Activated CD8-positive, alpha-beta memory T cell treated with anti-CD3 and anti-CD28 coated beads, Interleukin-2, amount 50 U/mL, for 4 hours (primary cell): ENCODE measurements at places on chromosomes 2 and 18.

DNA sequence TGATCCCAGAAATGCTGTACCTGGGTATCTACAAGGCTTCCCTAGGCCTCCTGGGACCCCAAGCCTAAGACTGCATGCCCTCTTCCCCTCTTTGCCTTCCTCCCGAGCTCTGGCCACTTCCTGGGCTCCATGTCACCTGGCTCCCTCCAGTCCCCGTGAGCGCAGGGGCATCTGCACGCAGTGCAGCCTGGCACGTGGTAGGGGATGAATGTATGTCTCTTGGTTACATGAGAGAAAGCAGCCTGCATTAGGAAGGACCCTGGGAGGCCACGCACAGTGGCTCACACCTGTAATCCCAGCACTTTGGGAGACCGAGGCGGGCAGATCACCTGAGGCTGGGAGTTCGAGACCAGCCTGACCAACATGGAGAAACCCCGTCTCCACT, 15.8 kb downstream of the PASK start:
- no peak for DNase-seq

GRCh38 chr2:101538076-101538475, 63.2 kb upstream of the RFX8 start:
- no peak for DNase-seq

GRCh38 chr2:28608500-28609424, 112.9 kb downstream of the PLB1 start:
- DNase-seq, result no peak

GRCh38 chr2:156321243-156321904, 11.1 kb downstream of the NR4A2 start:
- DNase-seq, result peak; percentile 46

DNA sequence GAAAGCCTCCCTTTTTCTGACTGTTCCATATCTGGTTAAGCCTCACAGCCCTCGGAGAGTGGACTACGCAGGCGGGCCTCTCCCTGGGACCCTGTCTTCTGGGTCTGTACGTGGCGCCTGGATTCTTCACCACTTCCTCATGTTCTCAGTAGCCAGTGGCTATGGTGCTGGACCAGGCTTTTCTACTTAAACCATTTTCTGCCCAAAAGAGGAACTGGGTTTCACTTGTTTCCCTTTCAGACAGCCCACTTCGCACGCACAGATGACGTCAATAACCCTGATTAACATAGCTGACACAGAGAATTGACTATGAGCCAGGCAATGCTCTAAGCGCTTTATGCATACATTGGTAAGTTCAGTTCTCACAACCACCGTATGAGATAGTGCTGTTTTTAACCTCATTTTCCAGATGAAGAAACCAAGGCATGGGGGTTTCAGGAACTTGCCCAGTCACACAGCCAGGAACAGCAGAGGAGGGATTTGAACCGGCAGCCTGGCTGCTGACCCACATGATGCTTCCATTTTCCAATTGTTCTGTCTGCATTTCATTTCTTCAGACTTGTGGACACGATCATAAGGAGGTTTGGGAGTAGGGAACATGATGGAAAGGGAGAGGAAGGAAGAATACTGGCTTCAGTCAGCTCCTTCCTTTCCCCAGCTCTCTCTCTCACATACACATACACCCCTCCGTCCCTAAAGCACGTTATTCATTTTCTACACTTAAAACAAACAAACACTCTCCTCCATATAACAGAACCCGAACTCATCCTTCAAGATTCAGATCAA, 41.7 kb downstream of the MYOM1 start:
- no peak for DNase-seq

DNA sequence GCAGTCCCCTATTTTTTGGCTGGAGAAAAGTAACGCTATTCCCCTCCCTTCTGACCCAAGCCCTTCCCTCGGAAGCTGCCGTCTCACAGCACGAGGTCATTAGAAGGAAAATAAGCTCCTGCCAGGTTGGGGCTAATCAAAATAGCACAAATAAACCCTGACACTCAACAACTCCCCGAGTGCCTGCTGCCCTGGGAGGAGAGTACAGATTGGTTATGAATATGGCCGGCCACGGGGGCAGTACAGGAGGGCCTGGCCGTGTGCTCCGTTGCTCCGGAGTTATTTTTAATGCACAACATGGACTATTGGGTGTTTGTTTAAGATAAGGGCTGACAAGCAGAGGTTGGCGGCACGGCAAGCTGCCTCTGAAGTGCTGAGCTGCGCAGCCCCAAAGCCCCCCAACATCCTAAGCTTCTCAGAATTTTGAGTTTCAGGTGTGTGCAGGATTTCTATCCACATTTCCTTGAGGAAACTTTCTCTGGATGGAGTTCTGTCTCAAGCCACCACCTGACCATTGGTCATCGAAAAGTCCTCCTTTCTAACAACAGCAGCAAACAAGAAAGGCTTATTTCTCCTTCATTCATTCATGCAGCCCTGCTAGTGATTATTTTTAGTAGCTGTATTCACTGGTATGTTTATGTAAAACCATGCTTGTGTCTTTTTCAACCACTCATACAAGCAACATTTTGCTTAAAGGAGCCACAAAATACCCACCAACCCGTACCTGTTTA, 58.7 kb downstream of the PAX3 start:
- DNase-seq, result no peak

DNA sequence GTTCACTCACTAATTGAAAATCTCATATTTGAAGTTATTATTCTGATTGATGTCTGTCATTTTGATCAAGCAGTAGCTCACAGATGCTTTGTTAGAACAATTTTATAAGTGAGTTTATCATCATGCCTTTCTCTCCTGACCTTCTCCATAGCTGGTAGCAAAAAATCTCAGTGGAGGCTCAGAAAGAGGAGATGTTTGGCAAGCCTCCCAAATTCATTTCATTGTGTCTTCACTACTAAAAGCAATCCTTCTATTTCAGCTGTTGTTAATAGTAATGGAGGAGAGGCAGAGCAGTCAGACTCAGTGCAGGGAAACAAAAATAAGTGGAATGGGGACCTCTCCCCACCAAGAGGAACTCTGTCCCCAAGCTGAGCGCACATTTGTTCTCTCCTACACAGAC, 2127.8 kb upstream of the CELF4 start:
- DNase-seq, result no peak

DNA sequence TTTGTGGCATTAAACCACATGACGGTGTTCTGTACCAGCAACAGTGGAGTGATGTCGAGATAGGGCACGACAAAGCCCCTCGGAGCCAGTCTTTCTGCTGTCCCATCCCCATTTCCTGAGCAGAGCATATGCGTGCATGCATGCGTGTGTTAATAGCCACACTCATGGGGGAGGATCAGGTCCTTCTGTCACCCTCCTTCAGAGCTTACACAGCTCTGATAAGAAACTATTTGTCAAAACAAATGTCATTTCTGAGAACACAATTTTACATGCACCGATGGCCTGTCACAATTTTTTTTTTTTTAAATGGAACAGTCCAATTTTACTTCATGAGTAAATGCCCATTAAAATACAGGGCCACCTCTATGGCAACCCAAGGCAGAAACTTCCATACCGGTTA, 95.9 kb upstream of the ZBTB14 start:
- DNase-seq, result no peak

DNA sequence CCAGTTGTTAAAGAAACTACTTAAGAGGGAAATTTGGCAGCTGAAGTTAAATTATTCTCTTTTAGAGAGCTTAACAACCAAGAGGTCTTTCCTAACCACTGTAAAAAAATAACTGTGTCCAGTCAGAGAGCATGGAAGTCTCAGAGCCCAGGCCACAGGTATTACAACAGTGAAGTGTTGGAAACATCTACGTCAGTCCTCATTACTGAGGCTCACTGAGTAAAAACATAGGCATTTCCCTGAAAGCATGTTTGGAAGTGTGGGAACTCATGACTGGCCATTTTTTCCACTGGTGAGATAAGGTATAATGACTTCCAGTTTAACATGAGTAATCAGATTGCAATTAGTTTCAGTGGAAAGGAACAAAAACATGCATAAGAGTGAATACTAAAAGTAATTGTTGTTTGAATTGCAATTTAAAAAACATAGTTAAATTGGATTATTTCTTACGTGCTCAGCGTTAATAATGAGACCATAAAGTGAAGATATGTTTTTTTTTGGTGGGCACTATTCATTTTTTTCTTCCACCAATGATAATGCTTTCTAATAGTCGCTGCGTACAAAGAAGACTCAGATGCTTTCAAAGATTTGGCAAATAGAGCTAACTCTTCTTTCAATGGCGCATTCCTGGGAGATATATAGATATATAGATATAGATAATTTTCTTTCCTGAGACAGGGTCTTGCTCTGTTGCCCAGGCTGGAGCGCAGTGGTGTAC, 60.8 kb downstream of the EFEMP1 start:
- DNase-seq, result no peak

- DNase-seq, result no peak
Measured at GRCh38 chr2:28607730-28608499, 112.1 kb downstream of the PLB1 start.

DNA sequence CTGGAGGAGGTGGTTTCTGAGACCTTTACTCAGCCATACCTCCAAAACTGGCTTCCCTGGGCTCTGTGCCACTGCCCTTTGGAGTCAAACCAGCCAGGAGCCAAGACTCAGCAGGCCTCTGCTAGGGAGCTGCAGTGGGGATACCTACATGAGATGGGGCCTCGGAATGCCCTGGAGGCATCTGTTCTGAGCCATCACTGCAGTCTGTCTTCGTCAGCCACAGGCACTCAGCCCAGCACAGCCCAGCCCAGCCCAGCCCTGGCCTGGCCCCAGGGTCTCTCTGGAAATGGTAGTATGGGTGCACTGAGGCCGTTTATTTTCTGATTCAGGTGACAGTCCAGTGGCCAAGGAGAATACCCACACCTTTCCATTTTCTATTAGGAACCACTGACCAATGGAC, 209.8 kb downstream of the CELF4 start:
- no peak for DNase-seq

DNA sequence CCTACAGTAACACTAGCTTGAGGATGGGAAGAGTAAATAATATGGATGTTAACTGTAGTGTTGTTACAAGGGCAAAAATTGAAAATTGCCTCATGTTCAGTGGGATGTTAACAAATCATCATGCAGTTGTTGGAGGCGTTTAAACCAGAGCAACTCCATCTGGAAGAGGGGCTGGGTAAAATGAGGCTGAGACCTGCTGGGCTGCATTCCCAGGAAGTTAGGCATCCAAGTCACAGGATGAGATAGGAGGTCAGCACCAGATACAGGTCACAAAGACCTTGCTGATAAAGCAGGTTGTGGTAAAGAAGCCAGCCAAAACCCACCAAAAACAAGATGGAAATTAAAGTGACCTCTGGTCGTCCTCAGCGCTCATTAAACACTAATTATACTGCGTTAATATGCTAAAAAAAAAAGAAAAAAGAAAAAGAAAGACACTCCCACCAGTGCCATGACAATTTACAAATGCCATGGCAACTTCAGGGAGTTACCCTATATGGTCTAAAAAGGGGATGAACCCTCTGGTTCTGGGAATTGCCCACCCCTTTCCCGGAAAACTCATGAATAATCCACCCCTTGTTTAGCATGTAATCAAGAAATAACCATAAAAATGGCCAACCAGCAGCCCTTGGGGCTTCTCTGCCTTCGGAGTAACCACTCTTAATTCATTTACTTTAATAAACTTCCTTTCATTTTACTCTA, 101.4 kb downstream of the MYO5B start:
- no peak for DNase-seq

DNA sequence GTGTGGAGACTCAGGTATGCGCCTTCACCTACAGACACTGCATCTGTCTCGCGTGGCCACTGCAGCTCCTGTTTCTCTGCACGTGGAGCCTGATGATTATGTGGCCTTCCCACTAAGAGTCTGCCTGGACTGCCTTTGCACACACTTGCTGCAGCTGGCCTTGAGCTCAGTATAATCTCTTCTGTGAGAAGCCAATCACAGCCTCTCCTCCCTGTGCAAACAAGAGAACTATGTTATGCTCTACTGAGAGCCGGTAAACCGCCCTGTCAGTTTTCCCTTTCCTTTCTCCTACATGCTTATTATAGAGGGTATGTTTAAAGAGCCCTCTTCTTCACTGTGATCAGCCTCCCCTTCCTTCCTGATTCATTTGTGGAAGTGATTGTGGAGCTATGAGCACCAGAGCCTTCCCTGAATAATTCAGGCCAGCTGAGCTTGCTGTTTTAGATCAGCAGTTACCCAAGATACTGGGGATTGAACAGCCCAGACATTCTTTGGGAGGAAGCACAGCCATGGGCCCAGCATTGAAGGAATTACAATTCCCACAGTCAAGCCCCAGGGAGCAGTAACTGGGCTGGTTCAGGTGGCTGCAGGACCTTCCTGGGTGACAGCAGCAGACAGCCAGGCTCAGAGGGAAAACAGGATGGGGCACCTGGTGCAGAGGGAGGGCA, 3.7 kb upstream of the TGFA start:
- no peak for DNase-seq

DNA sequence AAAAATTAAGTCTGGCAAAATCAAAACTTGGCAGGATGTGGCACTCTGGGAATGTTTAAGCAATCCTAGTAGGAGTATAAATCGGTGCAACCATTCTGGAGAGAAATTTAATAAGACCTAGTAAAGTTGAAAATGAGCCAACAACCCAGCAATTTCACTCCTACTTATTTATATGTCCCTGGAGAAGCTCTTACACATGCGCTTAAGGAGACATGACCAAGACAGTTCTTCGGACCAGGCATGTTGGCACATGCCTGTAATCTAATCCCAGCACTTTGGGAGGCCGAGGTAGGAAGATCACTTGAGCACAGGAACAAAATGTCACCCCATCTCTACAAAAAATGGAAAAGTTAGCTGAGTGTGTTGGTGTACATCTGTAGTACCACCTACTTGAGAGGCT, 374.6 kb upstream of the LYPD1 start:
- no peak for DNase-seq

- no peak for DNase-seq
Measured at GRCh38 chr18:14970027-14970426, 222.1 kb downstream of the ANKRD30B start.

DNA sequence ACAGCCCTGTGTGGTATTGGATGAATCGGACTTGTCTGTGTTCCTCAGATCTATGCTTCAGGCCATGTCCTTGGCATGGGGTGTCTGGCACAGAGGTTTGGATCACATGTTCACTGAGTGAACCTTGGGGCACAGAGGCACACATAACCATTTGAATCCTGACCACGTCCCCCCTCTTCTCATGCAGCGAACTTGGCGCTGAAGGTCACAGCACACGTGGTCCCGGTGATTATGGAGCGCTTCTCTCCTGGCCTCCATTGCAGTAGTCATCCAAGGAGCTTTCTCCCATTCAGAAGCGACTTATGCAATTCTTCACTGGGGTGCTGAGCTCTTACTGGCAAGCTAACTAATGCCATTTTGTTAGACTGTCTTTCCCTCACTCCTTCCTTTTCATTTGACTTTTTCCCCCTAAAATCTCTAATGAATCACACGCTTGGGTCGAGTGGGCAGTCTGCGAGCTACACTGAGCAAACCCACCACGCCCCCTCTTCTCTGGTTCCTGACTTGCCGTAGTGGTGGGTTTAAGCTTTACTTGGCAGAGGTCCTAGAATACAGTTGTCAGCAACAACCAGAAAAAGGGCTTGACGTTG, 59.4 kb downstream of the KCNG2 start:
- no peak for DNase-seq

- DNase-seq, result no peak
Measured at GRCh38 chr18:50791599-50792438, 28.0 kb downstream of the MRO start.

GRCh38 chr2:100588071-100588786, 25.4 kb downstream of the PDCL3 start:
- DNase-seq, result peak; percentile 22
